ENCODE measurements at places on chromosomes 7 and 10.

DNA sequence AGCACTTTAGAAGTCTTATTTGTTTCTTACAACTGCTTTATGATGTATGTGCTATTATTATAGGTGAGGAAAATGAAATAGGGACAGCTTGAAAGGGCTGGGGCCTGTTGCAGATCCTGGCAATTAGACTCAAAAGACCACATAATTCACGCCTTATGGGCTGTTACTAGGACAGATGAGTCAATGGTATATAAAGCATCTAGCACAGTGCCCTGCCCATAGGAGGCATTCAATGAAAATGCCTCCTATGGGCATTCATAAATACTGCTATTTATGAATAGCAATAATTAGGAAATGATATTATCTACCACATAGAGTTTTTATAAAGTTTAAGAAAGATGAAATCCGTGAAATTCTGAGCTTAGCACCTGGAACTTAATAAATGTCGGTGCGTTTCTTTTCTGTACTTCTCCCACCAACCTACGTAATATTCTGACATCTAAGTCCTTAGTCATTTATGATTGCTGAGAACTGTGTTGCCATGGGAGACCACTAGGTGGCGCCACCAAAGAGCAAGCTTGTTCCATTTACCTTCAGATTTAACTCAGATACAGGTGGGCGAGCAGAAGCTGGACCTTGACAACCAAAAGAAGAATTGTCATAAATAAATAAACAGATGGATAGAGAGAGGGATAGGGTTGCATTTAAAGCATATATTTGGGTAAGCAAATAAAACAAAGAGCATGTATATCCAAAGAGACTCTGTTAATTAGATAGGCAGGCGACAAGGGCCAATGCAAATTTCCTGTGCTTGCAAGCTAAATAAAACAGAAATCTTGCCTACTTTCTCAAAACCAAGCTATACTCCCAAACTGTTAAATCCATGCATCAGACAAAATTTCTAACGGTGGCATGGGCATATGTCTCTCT lies 699.9 kb downstream of the INHBA start:
- no peak for DNase-seq

GRCh38 chr10:102775201-102775934 lies 31.6 kb downstream of the WBP1L start:
- no peak for DNase-seq

- DNase-seq = no peak
These were observed 824 bp downstream of the RELN start for GRCh38 chr7:103988468-103989199.

DNA sequence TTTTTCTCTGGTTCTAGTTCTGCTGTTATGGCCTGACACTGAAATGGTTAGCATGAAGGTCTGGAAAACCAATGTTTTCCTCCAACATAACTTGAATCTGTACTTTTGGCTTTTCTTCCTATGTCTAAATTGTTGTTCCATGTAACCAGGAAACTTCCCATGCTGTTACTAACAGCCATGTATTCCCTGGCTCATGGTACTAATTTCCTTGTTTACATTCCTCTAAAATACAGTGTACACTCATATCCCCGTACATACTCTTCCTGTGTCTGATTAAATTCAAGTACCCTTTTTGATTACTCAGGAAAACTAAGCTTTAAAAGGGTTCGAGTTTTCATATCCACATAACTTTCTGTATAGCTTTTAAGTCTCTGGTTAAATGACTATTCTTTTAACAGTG lies 12.3 kb upstream of the ACSM6 start:
- no peak for DNase-seq

DNA sequence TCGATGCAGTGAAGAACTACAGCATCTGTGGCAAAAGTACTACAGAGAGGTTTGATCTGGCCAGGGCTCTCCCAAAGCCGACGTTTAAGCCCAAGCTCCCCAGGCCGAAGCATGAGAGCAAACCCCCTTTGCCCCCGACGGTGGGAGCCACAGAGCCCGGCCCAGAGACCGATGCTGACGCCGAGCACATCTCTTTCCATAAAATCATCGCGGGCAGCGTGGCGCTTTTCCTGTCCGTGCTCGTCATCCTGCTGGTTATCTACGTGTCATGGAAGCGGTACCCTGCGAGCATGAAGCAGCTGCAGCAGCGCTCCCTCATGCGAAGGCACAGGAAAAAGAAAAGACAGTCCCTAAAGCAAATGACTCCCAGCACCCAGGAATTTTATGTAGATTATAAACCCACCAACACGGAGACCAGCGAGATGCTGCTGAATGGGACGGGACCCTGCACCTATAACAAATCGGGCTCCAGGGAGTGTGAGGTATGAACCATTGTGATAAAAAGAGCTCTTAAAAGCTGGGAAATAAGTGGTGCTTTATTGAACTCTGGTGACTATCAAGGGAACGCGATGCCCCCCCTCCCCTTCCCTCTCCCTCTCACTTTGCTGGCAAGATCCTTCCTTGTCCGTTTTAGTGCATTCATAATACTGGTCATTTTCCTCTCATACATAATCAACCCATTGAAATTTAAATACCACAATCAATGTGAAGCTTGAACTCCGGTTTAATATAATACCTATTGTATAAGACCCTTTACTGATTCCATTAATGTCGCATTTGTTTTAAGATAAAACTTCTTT lies 2.3 kb downstream of the LRRTM3 start:
- DNase-seq = no peak

GRCh38 chr10:105075031-105075430 lies 433.9 kb downstream of the SORCS3 start:
- DNase-seq = no peak

- no peak for DNase-seq
These were observed 54.5 kb downstream of the LRRC4 start for GRCh38 chr7:127976738-127977120.

Data from activated gamma-delta T cell (primary cell).